IPS-NIHi11 (cell line): ENCODE measurements at places on chromosomes 7 and 10.

DNA sequence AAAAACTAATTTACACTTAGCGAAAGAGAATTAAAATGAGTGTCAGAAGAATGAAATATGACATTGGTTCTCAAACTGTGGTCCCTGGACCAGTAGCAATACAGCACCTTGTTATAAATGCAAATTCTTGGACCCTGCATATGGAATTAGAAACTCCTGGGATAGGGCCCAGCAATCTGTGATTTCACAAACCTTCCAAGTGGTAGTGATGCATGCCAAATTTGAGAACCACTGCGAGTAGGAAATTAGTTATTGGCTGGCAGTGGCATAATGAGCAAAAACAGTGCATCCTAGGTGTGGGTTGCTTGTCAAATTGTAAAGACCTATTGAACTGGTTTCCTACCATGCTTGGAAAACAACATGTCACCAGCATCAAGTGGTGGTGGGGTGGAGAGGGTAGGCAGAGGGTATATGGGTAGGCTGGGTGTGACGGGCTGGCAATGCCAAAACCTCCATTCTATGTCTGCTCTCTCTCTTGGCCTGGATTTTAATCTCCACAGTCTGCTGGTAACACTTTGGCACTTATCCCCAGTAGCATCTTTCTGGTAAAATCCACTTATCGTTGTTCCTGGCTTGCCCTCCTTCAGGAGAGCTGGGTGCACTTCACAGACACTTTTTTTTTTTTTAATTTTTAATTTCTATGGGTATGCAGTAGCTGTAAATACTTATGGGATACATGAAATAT lies 50.0 kb downstream of the ZNF22 start:
- no peak for DNase-seq

GRCh38 chr10:63515002-63515763 lies 6.0 kb upstream of the REEP3 start:
- DNase-seq = peak; percentile 60

DNA sequence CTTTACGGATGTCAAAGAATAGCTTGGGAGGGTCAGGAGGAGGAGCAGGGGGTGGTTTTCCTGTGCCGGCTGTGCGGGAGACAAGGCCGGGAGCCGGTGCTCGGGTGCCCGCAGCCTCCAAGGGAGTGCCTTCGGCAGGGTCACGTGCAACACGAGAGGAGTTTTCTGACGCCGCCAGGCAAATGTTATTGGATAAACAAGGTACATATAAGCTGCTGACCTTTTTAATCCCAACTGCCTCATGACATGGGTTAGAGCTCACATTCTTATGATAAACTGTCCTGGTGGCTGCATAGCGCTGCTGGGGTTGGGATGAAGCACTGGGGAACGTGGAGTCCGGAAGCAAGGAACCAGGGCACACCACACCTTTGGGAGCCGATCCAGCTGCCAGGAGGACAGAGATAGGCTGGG lies 124.8 kb upstream of the PDLIM1 start:
- DNase-seq = no peak

DNA sequence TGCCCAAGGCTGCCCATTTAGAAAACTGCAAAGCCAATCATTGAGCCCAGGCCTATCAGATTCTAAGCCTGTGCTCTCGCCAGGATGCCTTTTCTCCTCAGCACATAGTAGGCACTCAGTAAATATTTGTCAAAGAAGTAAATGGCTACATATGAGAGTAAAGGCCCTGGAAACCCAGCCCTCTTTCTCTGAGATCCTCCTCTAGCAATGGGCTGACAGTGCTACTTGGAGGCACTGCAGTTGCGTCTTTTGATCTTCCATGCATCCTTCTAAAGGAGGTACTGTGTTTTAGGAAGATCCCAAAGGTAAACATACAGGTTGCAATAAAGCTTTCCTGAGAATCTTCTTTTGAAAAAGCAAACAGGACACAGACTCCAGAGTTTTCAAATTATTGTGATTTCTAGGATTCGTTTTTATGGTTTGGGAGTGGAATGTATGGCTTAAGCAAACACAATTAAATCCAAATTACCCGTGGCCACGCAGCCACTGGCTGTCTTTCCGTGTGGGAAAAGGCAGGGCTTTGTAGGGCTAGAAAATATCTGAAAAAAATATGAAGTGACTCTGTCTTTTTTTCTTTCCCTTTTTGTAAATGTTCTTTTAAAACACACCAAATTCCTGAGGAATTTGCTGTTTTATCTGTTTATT lies 151.3 kb upstream of the BMPER start:
- no peak for DNase-seq

GRCh38 chr7:27248427-27248806 lies 5.8 kb downstream of the EVX1 start:
- DNase-seq = no peak

GRCh38 chr7:157014635-157015555 lies 4.4 kb upstream of the MNX1 start:
- no peak for DNase-seq

DNA sequence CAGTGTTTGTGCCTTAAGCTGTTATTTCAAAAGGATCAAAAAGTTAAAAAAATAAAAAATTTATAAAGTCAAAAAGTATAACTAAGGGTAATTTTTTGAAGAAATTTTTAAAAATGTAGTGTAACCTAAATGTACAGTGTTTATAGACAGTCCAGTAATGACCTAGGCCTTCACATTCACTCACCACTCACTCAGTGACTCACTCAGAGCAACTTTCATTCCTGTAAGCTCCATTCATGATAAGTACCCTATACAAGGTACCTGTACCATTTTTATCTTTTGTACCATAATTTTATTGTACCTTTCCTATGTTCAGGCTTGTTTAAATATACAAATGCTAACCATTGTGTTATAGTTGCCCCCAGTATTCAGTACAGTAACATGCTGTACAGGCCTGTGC lies 21.5 kb downstream of the DNAJC9 start:
- DNase-seq = no peak

DNA sequence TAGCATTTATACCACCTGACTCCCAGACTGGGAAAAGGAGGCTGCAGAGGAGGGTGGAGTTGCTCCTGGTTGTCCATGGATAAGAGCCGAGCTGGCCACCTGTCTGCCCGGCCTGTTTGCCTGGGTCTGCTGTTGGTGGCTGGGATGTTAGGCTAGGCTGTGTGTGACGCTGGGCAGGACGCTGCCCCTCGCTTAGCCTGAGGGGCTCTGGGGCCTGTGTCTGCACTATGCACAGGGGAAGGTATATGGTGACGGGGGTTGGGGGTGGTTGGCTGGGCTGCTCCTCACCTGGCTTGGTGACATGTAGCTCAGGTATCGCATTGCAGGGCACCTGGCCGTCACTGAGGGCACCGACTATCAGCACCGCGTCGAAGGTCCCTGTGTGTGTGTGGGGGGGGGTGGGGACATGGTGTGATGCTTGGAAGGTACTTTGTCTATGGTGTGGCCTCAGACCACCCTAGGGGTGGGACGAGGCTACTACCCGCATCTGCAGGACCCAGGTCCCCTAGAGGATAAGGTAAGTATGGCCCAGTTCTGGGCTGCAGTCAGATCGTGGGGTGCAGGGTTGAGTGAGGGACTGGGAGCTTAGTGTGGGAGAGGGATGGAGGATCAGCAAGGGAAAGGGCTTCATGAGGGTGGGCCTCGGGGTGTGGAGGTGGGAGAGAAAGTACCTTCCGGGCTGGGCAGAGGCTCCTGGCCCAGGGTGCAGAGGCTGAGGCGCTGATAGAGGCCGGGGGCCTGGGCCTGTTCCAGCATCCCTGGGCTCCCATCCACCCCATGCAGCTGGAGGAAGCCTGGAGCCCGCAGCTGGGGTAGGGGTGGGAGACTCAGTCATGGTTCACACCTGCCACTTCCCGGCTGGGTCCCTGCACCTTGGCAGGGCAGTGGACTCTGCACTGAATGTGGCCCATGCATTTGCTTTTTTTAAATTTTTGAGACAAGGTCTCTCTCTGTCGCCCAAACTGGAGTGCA lies 2.3 kb downstream of the METTL27 start:
- DNase-seq = peak; percentile 59

DNA sequence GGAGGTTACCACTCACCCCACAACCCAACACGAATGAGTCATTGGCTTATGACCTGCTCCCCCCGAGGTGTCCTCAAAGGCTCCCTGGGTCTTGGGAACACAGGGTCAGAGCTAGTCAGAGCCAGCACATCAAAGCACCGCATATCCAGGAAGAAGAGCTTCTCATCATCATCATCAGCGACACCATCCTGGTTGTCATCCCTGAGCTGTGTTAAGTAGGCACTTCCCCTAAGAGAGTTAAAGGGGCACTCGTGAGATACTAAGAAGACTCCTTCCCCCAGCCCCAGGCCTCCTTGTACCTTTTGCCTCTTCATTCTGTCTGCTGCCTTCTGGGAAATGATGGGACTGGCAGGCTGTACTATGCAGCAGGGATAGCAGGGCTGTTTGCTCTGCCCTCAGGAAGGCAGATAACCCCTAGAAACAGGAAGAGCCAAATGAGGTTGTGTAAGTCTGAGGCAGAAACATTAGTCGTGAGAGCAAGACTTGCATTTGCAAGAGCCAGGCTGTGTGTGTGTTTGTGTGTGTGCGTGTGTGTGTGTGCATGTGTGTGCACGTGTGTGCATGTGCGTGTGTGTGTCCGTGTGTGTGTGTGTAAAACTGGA lies 11.1 kb upstream of the CPA1 start:
- no peak for DNase-seq

GRCh38 chr10:130817674-130818073 lies 493.8 kb downstream of the TCERG1L start:
- no peak for DNase-seq
